C1 segment of cervical spinal cord (tissue), 14 donors: ENCODE measurements at places on chromosomes 5 and 9.

DNA sequence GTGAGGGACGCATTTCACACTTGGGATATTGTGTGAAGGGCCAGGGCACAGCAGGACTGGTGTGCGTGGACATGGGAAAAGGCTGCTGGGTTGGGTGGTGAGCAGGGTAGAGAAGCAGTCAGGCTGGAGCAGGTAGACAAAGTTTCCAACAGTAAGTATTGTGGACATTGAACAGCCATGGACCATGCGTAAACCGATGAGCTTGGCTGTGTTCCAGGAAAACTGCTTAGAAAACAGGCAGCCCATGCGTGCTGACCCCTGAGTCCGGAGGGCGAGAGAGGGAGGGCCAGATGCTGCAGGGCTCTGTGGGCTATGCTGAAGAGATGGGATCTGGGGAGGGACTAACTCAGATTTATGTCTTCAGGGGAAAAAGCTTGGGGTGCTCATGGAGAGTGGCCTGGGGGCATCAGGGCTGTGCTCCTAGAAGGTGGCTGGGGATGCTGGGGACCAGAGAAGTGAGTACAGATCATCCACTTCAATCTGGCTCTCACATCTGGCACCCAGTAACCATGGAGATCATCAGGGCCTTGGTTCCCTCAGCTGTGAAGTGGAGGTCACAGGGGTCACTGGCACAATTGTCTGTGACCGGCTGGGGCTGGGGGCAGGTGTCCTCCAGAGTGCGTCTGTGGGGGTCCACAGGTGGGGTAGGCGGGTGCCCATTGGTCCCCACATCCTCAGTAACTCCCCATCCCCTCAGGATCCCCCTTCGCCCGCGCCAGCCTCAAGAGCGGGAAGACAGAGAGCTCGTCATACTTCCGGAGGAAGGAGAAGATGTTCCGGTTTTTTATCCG, 93.3 kb downstream of the CACNA1B start:
- no peak for DNase-seq

DNA sequence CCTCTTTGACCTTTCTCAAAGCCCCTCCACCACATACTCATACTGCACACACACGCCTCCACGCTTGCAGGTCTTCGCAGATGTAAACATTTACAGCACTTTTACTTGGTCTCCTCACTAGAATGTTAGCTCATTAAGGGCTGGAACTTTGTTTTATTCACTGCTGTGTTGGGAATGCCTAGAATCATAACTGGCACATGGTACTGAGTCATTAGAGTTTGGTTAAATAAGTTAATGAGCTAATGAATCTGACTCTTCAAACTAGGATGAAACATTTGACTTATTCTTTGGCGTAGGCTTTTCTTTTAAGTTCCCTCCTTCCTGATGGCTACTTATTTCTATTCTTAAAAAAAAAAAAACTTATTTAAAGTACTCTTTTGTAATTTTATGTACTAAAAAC, 28.9 kb downstream of the MAN2A1 start:
- no peak for DNase-seq

DNA sequence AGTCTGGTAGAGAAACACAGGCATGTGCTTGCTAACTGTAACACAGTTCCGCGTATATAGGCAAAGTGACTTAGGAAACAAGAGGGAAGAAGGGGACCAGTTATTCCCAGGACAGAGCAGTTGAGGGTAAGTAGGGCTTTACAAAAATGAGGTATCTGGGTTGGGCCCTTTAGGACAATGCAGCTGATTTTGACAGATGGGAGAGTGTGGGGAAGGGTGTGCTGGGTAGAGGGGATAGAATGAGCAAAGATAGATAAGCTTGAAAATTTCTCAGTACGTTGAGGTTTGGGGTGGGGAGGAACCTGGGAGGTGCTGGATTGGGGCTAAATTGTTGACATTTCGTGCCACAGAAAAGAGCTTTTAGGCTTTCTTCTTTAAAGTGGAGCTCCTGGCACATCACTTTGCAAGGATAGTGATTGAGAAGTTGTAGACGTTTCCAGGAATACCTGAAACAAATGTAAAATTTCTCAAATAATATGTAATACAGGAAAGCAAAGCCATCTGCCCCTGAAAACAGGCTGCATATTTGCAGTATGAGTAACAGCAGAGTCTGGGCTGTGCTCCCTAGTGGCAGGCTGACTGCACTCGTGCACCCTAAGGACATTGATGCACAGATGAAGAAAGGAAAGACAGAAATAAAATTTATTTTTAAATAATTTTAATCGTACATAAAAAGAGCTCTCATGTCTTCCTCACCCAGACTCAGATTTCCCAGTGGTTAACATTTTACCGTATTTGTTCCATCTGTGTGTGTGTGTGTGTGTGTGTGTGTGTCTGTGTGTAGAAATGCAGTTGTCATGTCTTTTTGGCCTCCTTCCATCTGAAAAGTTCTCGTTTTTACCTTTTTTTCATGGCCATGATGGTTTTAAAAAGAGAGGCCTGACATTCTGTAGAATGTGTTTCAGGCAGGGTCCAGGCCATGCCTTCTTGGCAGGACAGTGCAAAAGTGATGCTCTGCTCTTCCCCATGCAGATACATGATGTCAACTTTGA, 144.9 kb upstream of the DMRT1 start:
- no peak for DNase-seq

DNA sequence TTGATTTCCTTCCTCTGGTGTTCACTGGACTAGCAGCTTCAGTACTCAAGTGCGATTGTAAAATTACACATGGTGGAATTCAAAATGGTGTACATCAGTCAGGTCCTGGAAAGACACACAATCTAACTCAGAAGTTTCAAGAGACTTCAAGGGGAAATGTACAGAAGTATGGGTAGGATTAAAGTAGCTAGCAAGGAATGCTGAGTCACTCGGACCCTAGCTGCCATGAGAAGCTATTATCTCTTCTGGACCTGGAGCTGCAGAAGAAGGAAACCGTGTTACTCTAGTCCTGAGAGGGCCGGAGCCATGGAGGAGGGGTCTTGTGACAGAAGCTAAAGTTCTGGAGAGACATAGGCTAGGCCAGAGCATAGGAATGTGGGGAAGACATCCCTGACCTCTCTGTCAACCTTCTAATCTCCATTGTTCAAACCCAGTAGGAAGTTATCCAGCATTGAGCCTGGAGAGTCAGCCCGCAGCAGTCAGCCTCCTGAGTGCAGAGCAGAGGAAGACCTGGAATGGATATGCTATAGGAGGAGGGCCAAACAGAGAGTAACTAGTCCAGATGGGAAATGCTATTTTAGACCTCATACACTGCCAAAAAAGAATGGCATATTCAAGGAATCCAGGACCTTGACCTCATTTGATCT, 84.3 kb downstream of the GHR start:
- no peak for DNase-seq

DNA sequence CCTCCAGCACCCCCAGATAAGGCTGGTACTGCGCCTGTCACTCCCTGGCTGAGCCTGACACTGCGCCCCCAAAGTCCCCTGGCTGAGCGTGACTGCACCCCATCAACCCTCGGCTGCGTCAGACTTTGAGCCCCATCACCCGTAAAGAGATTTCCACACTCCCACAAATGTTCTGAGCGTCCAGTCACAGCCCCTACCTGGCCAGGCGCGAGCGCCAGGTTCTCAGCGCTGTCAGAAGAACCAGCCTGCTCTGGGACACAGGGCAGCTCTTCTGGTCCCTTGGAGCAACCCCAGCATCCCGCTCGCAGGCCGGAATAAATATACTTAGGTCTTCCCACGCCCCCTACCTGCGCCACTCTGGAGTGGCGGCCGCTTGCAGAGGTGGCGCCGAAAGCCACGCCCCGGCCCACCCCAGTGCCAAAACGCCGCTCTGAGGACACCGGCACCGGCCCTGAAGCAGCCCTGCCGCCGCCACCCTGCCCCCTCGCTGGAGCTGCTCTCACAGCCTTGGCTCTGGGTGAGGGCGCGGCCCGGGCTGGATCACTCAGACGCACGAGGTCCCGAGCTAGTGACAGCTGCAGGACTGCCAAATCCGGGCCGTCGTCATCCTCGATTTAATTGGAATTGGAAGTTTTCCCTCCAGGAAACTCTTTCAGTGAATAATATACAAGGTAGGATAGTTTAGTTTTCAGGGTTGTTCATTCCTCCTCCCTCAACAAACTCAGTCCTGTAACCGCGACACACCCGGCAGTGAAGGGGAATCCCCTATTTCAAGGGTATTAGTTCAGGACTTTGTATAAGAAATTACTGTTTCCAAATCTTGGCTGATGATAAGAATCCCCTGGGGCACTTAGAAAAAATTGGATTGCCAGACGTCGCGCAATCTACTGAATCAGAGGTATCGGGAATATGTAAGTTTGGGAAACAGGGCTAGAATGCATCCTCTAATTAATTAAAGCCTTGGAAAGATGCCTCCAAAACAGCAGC, 1.2 kb upstream of the CEMIP2 start:
- peak; percentile 42 for DNase-seq

- no peak for DNase-seq
Measured at GRCh38 chr5:127957183-127957582, 126.4 kb upstream of the SLC12A2 start.

- no peak for DNase-seq
Measured at GRCh38 chr5:72681781-72682180, 134.7 kb upstream of the TNPO1 start.
